ENCODE measurements at places on chromosomes 2 and 18.

- no peak for DNase-seq
These were observed 825.8 kb downstream of the DCC start for GRCh38 chr18:53165770-53166169.

DNA sequence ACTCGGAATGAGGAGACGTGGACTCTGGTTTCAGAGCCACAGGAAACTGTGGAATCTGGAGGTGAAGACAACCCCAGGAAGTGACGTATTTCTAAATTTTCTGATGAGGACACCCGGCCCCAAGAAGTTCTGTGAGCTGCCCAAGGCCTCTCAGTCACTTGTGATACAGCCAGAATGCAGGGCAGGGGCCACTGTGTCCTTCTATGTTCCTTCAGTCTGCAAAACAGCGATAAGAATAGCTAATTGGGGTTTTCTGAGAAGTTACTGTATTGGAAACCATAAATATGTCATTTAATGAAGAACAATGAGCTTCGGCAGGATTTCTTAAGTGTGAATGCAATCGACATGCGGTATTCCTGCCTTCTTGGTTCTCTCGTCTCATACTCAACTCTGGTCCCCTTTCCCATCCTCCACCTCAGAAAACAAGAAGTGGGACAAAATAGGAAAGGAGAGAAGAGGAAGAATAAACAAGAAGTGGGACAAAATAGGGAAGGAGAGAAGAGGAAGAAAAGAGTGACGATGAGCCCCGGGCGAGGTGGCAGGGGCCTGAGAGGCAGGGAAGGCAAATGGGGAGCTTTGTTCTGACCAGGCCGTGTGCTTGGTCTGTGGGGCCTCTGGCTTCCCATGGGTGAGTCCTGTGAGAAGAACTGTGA is 282.0 kb upstream of the REV1 start:
- DNase-seq, result no peak

GRCh38 chr2:158502974-158503373 is 46.2 kb downstream of the PKP4 start:
- no peak for DNase-seq

GRCh38 chr2:140683658-140684057 is 1447.2 kb downstream of the LRP1B start:
- DNase-seq, result no peak

DNA sequence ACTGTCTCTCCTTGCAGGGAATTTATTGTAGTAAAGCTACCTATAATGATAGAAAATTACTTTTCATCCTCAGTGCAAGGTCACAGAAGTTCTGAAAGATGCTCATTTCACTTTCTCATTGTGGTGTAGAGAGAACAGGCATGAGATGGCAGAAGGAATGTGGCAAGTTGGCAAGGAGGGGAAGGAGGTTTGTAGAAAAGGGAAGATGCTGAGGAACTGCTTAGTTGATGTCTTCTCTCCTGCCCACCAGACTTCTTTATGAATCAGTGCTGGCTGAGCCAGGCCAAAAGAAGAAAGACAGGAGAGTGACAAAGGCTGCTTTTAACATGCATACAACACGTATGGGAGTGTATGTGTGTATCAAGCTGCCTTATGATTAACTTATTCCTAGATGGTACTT is 164.4 kb downstream of the PRPF40A start:
- no peak for DNase-seq

All from LNCaP clone FGC (cell line).